ENCODE measurements at places on chromosomes 11 and 22.
A peak's percentile ranks its signal among the peaks of the same experiment; 100 is the strongest.

GRCh38 chr11:68115285-68115684 lies 5.9 kb downstream of the CHKA start:
- DNase-seq, result no peak

DNA sequence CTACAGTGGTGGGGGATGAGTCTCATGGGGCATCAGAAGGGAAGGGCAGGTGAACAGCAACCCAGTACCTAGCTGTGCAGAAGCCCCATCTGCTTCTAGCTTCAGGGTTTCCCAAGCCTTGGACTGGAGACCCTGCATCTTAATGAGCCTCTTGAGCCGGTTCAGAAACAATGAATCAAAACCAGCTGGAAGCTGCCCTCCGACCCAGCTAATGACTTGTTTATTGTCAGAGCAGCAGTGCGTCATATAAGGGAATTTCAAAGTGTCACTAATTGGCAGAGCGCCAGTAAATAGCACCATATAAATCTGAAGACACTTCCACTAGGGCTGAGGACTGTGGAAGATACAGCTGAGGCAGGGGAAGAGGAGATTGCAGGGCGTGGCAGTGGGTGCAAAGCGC lies 57.5 kb downstream of the RPUSD4 start:
- no peak for DNase-seq

DNA sequence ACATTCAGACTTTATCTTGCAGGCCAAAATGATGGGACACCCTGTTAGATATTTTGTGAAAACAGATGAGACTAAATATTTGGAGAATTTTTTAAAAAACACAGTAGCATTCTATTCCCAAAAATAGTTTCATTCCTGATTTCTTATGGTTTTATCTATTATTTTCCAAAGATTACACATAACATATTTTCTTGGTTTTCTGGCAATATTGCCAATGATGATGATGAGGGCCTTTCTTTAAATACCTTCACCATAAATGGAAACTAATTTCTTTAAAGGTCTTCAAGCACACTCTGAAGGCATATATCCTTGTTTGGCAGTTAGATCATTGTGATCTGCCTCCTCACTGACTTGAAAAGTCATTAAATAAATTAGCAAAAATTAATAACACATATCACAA lies 522.3 kb upstream of the LUZP2 start:
- no peak for DNase-seq

DNA sequence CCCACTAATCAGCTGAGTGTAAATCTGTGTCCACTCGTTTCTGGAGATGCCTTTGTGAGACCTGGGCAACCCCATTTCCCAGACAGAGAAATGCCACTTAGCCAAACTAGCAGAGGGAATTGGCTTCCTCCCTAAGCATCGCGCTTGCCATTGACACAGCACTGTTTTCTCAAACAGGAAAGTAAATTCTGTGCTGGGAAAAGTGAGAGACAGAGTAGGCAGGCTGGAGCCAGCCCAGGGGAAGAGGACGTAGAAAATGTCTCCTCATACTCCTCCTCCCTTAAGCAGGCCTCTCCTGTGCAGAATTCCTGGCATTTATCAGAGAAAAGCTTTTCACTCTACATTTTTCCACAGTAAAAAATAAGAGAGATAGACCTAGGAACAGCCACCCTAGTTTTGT lies 99.1 kb upstream of the AMOTL1 start:
- DNase-seq, result no peak

DNA sequence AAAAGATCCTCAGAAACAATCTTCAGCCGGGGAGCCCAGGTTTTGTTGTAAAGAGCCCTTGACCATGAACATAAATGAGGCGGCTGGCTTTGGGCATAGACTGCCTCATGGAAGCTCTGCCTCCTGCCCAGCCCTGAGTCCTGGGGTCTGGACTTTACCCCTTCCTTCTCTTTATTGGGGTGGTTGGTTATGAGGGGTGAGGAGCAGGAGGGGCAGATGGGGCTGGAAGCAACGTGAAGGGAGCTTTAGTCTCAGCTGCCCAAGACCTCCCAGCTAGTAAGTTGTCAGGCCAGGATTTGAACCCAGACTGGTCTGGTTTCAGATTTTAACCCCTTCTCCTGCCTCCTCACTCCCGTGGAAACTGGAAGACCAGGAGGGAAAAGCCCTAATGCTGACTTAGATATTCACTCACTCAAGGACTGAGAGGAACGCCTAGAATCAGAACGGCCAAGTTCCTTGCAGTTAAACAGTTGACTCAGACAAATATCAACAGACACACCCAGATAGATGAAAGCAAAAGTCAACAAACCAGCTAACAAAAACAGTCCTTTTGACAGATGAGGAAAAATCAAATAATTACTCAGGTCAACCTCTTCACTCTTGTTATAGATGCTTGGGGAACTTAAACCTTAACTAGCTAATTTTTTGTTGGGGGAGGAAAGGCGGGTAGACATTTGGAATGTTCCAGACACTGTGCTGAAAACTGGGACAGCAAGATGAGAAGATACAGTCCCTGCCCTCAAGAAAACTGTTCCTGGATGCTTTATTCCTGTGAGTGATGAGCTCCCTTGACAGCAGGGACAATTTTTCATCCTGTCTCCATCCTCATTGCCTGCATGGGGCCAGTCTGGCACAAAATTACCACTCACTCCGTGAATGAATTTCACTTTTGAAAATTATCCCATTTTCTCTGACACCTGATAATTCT lies 20.8 kb upstream of the ARRB1 start:
- DNase-seq, result no peak

GRCh38 chr11:45926001-45926401 lies 3.5 kb downstream of the LARGE2 start:
- no peak for DNase-seq

DNA sequence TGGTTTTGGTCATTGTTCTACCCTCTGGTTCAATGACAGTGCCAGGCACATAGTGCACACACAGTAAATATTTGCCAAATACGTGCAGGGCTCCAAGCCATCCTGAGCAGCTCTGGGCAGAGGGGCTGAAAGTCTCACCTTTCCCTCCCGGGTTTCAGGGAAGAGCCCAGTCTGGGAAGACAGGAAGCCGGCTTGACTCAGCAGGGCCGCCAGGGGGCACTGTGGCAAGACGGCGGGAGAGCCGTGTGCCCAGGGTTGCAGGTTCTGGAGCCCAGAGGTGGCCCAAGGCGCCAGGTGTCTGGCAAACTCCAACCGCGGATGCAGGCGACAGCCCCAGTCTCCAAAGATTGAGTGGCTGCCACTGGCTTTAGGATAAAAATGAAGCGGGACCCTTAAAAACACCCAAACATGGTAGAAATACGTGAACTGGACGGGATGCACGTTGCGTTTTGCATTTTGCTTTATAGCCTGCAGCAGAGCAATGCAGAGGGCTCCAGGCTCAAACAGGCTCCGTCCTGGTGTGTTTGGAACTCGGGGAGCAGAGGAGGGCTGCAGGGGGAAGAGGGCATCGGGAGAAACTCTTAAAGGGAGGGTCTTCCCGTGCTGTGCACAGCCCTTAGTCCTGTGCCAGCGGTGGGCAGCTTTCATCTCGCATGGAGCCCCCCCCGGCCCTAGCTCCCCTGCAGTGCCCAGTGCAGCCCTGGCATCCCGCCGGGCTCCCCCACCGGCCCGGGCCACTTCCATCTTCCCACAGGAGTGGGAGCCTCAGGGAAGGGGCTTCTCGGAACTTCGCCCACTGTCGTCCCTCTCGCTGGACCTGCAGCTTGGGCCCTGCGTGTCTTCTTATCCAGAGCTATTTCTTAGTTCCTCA lies 10.7 kb downstream of the KRTAP5-5 start:
- peak; percentile 27 for DNase-seq

GRCh38 chr11:87473174-87473573 lies 435.4 kb downstream of the TMEM135 start:
- DNase-seq, result no peak

- DNase-seq, result no peak
Observed at GRCh38 chr22:27809226-27809603, 7.7 kb upstream of the MN1 start.

DNA sequence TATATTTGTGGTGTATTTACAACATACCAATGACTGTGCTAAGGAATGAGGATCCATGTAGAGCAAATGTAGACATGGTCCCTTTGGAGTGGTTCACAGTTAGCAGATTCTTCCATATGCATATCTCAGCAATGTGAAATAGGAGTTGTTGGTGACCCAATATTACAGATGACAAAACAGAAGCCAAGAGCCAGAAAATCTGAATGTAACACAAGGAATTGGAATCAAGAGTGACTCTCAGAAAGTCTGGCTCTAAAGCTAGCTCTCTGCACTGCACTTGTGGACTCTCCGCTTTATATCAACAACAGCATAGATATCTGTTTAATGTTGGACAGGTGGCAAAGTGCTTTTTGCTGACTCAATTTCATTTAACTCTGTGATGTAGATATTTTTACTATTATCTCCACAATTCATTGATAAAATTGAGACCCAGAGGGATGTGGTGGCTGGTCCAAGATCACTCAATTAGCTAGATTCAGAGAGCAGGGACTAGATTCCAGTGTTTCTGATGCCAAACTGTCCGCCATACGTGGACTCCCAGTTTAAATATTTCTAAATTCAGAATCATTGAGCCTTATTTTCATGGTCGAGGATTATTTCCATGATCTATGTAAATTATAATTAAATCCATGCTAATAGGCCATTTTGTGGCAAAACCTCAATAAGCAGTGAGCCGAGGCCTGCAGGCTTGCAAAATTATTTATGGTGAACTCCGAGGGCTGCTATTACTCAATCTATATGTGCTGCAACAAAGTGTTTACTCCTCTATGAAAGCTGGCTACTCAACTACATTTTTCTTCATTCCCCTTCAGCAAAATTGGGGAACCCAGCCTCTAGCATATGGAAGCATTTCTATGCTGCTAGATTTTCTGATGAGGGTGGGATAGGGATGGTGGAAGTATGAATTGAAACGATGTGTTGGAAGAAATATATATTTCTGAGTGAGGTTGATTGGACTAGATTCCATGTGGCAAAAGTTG lies 21.1 kb upstream of the TENM4 start:
- no peak for DNase-seq

GRCh38 chr11:119324189-119324588 lies 7.3 kb upstream of the MCAM start:
- DNase-seq, result no peak

GRCh38 chr11:9263840-9264315 lies 1.3 kb downstream of the DENND5A start:
- no peak for DNase-seq

GRCh38 chr11:73645972-73646631 lies at the start of gene PLEKHB1:
Gene PLEKHB1, plus strand, starts transcription at chr11:73646581. Its CDS starts 28 bp downstream, at chr11:73646609.
- DNase-seq, result no peak

GRCh38 chr11:134906356-134906955 lies 494.4 kb upstream of the B3GAT1 start:
- DNase-seq, result no peak

- no peak for DNase-seq
Observed at GRCh38 chr11:90349731-90350130, 126.9 kb upstream of the CHORDC1 start.

DNA sequence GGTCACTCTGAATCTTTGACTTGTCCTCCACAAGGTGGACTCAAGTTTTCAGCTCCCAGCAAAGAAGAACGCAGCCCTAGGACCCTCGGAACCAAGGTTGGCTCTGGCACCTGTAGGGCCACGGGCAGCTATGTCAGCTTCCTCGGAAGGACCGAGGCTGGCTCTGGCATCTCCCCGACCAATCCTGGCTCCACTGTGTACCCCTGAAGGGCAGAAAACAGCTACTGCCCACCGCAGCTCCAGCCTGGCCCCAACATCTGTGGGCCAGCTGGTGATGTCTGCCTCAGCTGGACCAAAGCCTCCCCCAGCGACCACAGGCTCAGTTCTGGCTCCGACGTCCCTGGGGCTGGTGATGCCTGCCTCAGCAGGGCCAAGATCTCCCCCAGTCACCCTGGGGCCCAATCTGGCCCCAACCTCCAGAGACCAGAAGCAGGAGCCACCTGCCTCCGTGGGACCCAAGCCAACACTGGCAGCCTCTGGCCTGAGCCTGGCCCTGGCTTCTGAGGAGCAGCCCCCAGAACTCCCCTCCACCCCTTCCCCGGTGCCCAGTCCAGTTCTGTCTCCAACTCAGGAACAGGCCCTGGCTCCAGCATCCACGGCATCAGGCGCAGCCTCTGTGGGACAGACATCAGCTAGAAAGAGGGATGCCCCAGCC lies 2.2 kb downstream of the INPP5J start:
- DNase-seq, result no peak

- DNase-seq, result no peak
Observed at GRCh38 chr11:122671400-122671891, 15.9 kb downstream of the UBASH3B start.

GRCh38 chr22:27404441-27404840 lies 397.1 kb downstream of the MN1 start:
- DNase-seq, result no peak

- DNase-seq, result no peak
Observed at GRCh38 chr22:39985383-39986035, 9.2 kb upstream of the FAM83F start.

- no peak for DNase-seq
Observed at GRCh38 chr11:70019576-70020011, 58.5 kb upstream of the ANO1 start.

DNA sequence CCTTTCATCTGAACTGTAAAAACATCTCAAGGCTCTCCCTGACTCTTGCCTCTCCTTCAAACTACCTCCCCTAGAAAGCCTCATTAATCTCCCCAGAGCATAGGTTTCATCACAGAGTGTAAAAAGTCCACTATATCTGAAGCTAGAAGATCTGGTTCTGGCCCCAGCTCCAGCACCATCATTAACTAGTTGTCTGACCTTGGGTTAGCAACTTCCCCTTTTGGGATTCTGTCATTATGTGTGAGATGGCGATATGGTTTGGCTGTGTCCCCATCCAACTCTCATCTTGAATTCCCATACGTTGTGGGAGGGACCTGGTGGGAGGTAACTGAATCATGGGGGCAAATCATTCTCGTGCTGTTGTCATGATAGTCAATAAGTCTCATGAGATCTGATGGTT lies 97.3 kb downstream of the KCNC1 start:
- DNase-seq, result no peak

DNA sequence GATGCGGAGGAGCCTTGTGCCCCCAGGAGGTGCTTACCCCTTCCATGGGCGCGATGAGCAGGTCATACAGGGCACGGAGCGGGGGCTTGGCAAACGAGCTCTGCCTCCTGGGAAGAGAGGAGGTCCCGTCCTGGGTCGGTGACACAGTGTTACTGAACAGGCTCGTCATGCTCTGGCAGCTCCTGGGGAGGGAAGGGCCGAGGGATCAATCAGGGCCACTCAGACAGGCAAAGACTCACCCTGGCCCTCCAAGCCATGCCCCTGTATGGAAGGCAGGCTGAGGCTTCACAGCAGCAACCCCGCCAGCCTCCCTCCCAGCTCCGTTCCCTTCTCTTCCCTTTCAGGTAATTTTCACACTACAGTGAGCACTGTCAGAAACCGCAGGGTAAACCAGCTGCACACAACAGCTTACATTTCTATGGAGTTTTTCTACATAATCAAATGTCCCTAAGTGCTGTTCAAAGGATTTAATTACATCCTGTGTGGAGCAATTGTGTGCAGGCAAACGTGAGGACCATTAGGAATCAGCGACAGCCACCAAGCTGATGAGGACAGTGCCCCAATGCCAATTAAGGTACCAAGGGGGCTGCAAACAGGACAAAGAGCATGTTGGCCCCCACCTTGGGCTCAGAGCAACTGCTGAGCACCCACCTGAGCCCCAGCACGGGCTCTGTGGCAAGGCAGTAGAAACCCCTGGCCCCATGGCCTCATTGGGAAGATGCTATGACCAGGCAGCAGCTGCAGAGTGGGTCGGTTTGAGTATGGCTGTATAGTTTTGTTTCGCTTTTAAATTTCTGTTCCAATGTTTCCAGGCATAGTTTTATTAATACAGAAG lies 95.4 kb upstream of the PITPNB start:
- DNase-seq, result no peak

- DNase-seq, result no peak
Observed at GRCh38 chr11:67384851-67385366, 6.9 kb upstream of the RAD9A start.

- no peak for DNase-seq
Observed at GRCh38 chr11:62592146-62592815, 958 bp upstream of the TUT1 start.

- no peak for DNase-seq
Observed at GRCh38 chr11:32266601-32267000, 168.7 kb downstream of the WT1 start.
